ENCODE measurements at places on chromosomes 2 and 18.

- DNase-seq: no peak
These were observed 451.4 kb downstream of the PID1 start for GRCh38 chr2:228819701-228820100.

DNA sequence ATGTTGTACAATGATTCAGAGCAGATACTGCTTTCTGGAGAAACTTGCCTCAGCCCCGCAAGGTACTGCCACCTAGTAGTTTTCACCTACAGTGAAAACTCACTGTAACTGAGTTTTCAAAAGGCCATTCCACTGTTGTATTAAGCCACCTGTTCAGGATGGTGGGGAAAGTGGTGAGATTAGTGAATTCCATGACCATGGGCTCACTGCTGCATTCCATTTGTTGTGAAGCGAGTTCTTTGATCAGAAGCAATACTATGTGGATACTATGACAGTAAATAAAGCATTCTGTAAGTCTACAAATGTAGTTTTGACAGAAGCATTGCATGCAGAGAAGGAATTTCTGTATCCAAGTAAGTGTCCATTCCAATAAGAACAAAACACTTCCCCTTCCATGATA is 113.6 kb downstream of the LAMA3 start:
- no peak for DNase-seq

GRCh38 chr2:105490204-105490603 is 91.4 kb upstream of the FHL2 start:
- DNase-seq: no peak

GRCh38 chr2:169824373-169825333 is at the start of gene METTL5:
Gene METTL5, minus strand, starts transcription at chr2:169824905. Its CDS starts 308 bp downstream, at chr2:169824597.
- peak; percentile 88 for DNase-seq

DNA sequence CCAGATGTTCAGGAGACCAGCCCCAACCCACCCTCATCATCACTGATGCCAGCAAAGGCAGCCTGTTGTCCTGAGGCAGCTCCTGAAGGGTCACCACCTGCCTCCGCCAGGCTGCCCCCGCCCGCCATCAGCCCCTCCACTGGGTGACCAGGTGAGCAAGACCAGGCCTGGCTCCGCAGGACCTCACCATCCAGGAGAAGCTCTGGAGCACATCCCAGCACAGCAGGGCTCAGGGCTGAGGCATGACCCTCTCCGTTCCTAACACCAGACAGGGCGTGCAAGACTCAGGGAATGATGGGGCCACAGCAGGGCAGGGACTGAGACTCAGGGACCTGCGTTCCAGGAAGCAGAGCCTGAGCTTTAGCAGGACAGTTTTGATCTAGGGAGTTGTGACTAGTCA is 218.8 kb upstream of the RAB6C start:
- no peak for DNase-seq

DNA sequence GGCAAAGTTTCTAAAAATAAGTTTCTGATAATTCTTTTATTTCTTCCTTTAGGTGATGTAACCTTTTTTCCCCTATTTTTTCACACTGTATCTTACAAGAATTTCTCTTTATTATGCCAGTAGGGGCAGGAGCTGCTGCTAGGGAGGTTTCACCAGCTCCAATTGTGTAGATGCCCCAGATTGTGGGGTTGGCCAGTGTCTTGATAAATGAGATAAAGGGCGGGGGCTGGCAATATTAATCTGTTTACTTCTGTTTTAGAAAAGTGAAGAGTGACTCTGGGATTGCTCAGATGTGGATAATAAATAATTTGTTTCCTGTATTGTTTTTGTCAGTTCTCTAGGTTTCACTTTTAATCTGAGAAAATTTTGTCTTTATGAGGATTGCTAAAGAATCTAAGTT is 190.4 kb downstream of the MC4R start:
- DNase-seq: no peak

GRCh38 chr2:188333751-188334524 is 42.3 kb downstream of the GULP1 start:
- no peak for DNase-seq

DNA sequence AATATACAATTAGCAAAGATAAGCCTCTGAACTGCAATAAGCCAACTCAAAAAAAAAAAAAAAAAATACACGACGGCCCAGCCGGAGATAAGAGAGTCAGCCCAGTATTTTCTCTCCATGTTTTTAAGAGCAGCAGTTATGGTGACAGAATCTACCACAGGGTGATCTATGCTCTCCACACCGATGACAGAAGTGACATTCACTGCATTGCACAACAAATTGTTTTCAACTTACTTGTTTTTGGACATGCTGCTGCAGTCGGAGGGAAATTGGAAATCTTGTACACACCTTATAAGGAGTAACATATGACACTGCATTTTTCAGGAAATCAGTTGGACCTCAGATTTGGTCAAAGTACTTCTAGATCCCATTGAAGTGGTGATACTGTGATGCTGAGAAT is 23.3 kb upstream of the APOB start:
- no peak for DNase-seq

DNA sequence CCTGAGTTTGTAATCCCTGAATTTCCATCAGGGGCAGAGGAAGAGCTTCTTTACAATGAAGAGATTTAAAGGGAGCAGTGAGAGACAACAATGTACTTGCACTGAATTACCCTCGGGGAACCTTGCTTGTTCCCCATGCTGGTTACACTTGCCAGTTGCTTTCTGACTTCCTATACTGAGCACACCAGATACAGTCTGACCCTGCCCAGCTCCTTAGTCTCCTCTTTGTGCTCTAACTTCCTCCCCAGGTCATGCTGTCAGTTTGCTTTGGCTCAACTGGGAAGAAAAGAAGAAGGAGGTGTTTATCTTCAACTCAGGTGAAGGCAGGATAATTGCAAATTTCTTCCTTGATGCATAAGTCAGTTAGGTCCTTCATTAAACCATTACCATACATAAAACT is 658.4 kb downstream of the NYAP2 start:
- DNase-seq: no peak

- DNase-seq: no peak
These were observed 342.7 kb downstream of the CPS1 start for GRCh38 chr2:210899131-210899530.

DNA sequence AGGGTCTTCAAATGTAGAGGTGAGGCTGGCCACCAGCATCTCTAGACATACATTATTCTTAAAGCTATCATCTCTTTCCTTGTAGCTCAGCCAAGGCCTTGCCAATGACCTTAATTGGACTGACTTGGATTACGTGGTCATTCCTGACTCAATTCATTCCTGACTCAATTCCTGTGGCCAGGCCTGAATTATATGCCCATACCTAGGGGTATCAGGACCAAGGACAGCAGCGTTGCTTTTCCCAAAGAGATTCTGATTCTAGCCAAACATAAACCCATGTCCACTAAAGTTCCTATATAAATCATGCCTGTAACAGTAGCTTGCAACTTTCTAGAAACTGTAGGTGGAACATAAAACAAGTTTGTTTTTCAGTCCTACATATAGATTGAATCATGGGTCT is 231.7 kb downstream of the ARL6IP6 start:
- no peak for DNase-seq

GRCh38 chr2:58514252-58514651 is 273.1 kb upstream of the FANCL start:
- no peak for DNase-seq

- DNase-seq: no peak
These were observed 76.3 kb downstream of the ACTR3 start for GRCh38 chr2:113966171-113966570.

GRCh38 chr18:3610813-3611212 is 160.8 kb downstream of the TGIF1 start:
- no peak for DNase-seq

- no peak for DNase-seq
These were observed 76.1 kb upstream of the MAPRE2 start for GRCh38 chr18:34965108-34965507.

DNA sequence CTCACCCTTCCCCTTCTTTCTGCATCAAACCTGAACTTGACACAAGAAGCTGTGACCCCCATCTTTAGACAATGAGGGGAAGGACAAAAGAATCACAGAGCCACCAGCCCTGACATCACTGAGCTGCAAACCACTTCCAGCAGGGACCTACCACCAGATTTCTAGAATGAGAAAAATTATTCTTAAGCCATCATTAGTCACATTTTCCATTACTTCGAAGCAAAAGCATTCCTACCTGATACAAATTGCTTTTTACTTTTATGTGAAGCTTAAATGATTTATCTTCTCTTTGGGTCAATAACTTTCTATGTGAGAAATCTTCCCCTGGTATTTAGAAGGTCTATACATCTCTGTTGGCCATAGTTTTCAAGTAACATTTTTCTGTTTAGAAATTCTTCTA is 134.8 kb downstream of the TCF4 start:
- DNase-seq: no peak

DNA sequence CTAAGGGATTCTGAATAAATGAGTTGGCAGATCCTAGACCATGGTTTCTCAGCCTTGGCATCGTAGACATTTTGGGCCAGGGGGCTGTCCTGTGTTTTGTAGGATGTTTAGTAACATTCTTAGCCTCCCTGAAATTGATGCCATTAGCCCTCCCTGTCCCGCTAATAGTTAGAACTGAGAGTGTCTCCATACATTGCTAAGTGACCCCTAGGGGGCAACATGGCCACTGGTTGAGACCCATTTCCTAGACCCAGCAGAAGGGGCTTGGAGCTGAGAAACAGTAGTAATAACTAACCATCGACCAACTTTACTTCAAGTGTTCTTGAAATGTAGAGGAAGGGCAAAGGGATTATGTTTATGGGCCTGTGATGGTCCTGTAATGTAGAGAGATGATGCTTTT is 40.8 kb downstream of the KCMF1 start:
- DNase-seq: no peak

DNA sequence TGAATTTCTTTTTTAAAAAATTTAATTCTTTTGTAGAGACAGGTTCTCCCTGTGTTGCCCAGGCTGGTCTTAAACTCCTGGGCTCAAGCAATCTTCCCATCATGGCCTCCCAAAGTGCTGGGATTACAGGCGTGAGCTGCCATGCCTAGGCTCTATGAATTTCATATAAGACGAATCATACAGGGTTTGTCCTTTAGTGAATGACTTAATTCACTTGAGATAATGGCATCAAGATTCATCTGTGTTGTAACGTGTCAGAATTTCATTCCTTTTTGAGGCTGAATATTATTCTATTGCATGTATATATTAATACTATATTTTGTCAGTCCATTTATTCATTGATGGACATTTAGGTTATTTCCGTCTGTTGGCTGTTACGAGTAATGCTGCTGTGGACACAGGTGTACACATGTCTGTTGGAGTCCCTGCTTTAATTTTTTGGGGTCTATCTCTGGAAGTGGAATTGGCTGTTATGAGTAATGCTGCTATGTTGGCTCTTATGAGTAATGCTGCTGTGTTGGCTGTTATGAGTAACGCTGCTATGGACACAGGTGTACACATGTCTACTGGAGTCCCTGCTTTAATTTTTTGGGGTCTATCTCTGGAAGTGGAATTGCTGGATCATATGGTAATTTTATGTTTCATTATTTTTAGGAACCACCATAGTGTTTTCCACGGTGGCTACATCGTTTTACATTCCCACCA is 210.6 kb downstream of the CAMKMT start:
- DNase-seq: no peak

DNA sequence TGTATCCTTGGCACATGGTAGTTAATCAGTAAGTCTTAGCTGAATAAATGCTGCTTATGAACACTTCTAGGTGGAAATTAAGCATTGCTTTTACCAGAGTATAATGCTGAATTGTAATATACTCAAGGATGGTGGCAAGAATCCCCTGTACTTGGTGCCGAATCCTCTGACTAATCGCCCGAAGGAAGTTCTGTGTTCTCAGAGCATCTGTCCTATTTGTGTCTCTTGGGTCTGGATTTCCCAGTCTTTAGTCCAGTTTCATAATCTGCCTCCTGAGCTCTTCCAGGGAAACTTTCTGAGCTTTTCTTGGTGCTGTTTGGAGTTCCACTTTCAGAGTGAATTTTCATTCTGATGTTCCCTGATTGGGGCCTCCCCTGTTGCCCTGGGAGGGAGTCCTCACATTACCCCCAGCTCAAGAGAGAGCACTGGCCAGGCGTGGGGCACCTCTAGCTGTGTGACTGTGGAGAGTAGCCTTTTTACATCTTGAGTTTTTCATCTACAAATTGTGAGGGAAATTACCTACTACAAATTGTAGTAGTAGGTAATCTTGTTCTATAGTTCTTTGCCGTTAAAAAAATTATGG is 144.9 kb downstream of the LTBP1 start:
- no peak for DNase-seq

DNA sequence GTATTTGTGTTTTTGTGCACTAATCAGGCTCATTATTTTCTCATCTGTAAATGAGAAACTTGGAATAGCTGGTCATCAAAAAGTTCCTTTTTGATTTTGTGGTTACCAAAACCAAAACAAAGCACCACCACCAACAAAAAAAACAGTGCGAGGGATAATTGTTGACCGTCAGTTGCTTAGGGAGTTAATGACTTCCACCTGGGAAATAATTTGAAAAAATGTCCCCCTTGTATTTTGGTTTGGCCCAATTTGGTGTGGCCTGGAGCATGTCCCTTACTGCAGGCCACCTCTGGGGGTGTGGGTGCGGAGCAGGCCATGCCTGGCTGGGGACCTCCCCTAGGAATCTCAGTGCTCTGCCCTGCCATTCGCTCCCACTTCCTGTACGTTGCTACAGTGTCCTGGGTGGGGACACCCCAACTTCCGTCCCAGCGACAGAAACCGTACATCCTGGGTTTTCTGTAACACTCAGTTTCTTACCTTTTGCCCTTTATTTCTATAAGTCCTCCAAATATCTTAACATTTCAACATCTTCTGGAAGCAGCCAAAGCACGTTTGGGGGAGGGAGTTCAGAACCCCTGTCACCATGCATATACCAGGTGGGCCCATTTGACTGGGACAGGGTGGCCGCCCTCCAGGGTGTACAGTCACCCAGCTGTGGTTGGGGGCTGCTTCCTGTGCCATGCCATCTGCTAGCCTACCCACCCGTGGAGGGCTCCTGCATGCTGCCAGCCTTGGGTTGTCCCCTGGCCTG is 31.3 kb downstream of the NCK2 start:
- no peak for DNase-seq

GRCh38 chr2:179532863-179533278 is 268.2 kb upstream of the SESTD1 start:
- no peak for DNase-seq

- no peak for DNase-seq
These were observed 68.8 kb downstream of the ADI1 start for GRCh38 chr2:3450385-3451010.

- no peak for DNase-seq
These were observed 360.6 kb upstream of the TNP1 start for GRCh38 chr2:217220228-217221013.

GRCh38 chr2:140843186-140843585 is 1287.6 kb downstream of the LRP1B start:
- no peak for DNase-seq
